ENCODE measurements at places on chromosomes 12 and 14.

- H3K4me3 ChIP-seq = no peak overlapping the region
- no peak for DNase-seq
- no peaks in the 10 kb centered on the region for H3K4me1 ChIP-seq
- H3K27me3 ChIP-seq = no peaks in the 10 kb centered on the region
These were observed 229.9 kb downstream of the AKAP6 start for GRCh38 chr14:32559048-32559447.

DNA sequence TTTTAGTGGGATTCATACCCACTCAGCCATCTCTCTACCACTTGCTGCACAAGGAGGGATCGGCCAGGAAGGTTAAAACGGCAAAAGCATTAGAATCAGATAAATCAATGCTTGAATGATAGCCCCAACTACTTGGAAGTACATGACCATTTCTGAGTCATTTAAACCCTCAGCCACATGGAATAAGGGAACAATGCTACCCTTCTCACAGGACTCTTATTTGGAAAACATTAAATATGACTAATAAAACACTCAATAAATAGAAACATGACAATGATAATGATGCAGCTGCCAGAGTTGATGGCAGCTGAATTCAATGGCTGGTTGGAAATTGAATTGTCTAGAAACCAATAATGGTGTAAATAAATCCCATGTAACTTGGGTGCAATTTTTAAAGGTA, 165.4 kb downstream of the FLRT2 start:
- H3K4me1 ChIP-seq = no peaks in the 10 kb centered on the region
- no peaks in the 10 kb centered on the region for H3K27me3 ChIP-seq
- peaks cover 4% of the 10 kb centered on the region for H3K36me3 ChIP-seq
- no peak overlapping the region for H3K27ac ChIP-seq
- DNase-seq = no peak

- H3K27ac ChIP-seq = no peak overlapping the region
- no peak for DNase-seq
- no peaks in the 10 kb centered on the region for H3K36me3 ChIP-seq
- peaks cover 9% of the 10 kb centered on the region for H3K27me3 ChIP-seq
- H3K4me1 ChIP-seq = no peaks in the 10 kb centered on the region
- H3K4me3 ChIP-seq = no peak overlapping the region
These were observed 225.4 kb downstream of the GALC start for GRCh38 chr14:87767567-87767901.

- no peaks in the 10 kb centered on the region for H3K27me3 ChIP-seq
- H3K4me3 ChIP-seq = no peak overlapping the region
- H3K27ac ChIP-seq = no peak overlapping the region
- DNase-seq = no peak
- no peaks in the 10 kb centered on the region for H3K36me3 ChIP-seq
These were observed 30.1 kb downstream of the DACT1 start for GRCh38 chr14:58667900-58668299.

GRCh38 chr14:99541677-99542470, 60.7 kb downstream of the CCNK start:
- no peak for DNase-seq
- H3K27ac ChIP-seq = no peak overlapping the region
- peaks cover 13% of the 10 kb centered on the region for H3K4me1 ChIP-seq
- no peaks in the 10 kb centered on the region for H3K36me3 ChIP-seq
- H3K27me3 ChIP-seq = no peaks in the 10 kb centered on the region

DNA sequence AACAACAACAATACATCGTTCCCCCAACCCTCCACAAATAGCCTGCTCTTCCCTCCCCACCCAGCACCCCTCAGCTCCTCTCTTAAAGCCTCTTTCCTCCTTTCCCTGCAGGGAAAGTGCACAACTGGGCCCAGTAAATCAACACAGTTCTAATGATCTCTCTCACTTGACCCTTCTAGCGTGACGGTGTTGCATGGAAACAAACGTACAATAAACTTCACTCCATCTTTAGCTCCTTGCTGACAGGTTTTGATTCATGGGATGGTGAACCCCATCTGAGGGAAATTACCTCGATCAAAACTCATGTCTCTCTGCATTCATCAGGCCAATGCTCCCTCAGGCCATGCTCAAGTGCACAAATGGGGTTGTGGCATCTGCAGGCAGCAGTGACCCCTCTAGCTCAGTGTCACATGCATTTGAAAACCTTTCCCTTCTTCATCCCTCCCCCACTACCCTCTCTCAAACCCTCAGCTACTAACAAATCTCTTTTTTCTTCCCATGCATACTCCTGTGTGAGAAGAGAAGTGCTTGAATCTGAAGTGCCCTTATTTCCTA, 22.9 kb downstream of the GDF11 start:
- DNase-seq = no peak
- peaks cover 4% of the 10 kb centered on the region for H3K36me3 ChIP-seq
- no peak overlapping the region for H3K4me3 ChIP-seq
- H3K4me1 ChIP-seq = peaks cover 18% of the 10 kb centered on the region

DNA sequence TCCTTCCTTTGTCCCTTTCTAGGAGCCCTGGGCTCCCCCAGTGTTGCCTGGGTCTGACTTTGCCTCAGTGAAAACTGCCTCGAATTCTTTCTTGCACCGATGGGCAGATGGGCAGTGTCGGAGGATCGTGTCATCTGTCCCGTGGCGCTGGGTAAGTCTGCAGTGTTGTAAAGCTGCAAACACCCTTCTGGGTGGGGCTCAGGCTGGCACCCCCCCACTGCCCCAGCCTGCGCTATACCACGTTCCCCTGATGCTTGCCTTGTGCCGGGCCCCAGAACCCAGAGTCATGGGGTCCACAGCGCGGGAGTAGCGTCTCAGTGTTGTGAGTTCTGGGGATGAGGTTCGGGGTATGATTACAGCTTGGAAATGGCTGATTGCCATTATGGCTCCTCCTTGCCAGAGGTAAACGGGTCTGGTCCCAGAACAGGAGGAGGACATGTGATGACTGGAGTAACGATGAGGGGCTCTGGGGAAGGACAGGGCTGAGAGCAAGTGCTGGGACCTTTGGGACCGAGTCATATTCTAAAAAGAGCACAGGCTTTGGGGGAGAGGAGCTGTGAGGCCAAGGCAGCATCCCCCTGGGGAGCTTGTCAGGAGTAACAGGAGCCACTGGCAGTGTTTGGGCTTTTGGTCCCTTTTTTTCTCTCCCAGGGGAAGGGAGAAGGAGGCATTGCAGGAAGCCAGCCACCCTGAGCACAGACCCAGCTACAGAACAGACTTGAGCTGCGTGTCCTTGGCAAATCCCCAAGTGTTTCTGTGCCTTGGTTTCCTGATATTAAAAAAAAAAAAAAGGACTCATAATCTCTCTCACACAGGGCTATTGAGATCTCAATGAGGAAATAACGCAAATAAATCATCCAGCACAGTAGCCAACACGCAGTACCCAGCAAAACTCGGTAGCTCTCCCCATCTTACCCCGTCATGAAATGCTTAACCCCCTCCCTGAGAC, 4.3 kb downstream of the RTL1 start:
- H3K36me3 ChIP-seq = no peaks in the 10 kb centered on the region
- no peaks in the 10 kb centered on the region for H3K4me1 ChIP-seq
- no peak overlapping the region for H3K27ac ChIP-seq

DNA sequence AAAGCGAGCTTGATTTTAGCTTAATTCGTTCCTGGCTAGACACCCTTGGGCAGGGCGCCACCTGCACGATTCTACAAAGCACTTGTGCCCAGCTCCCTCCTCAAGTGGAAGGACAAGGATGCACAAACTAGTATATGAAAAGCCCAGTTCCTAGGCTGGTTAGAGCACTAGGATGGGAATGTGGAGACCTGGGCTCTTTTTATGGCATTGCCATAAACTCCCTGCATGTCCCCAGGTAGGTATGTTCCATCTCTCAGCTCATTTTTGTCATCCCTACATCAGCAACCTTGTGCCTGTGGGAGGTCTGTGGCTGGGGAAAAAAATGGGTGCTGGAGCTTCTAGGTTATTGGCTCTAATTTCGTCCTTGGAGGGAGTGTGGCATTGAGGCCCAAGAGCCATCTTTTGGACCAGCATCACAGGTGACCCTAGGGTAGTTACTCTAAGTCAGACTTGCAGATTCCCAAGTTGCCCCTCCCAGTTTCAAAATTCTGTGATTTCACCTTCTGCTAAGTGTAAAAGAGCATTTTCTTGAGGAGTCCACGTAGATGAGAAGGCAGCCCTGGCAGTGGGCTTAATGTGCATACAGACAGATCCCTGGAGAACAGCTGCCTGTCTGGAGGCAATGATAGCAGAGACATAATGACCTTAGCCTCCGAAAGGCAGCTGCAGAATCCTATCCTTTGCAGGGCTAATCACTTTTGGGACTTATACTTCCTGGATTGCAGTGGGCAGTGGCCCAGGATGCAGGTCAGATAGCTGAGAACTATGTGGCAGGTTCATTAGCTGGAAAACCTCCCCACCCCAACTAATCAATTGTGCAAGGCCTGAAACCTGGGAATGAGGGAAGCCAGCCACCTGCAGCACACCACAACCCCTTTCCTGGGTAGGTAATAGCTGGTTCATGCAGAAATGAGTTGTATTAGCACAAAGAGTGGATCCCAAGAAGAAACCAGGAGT, 47.6 kb upstream of the BDKRB2 start:
- no peaks in the 10 kb centered on the region for H3K36me3 ChIP-seq
- DNase-seq = no peak
- H3K27me3 ChIP-seq = no peaks in the 10 kb centered on the region
- H3K4me3 ChIP-seq = no peak overlapping the region
- H3K4me1 ChIP-seq = no peaks in the 10 kb centered on the region

DNA sequence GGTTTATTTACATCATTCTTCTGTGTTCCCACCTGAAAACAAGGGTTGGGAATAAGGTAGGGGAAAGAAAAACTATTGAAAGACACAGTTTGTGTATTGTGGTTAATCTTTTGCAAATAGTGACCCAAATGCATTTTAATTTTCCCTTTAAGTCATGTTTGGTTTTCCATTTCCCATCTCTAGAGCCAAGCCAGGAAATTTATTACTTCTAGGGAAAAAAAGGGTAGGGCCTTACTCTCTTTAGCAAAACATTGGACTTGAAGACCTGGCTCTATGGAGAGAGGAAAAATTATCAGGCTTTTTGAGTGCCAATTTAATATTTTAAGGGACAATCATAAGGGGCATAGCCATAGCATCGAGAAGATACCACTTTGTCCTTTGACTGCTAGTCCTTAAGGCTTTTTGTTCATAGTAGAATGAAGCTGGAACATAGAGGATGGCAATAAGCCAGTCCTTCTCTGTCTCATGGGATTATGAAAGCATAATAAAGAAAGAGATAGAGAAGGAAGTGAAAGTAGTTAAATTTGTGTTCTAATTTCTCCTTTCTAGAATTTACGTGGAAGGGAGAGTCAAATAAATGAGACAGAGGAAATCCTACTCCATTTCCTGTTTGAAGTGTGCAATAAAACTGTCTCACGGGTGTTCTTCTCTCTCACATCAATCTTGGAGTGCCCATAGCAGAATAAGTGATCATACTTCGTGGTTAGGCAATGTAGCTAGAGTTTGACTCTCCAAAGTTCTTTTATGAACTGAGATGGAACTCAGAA, 50.9 kb upstream of the PPFIA2 start:
- DNase-seq = no peak
- no peaks in the 10 kb centered on the region for H3K27me3 ChIP-seq
- H3K27ac ChIP-seq = no peak overlapping the region
- peaks cover 6% of the 10 kb centered on the region for H3K36me3 ChIP-seq
- H3K4me3 ChIP-seq = no peak overlapping the region
- peaks cover 9% of the 10 kb centered on the region for H3K4me1 ChIP-seq

DNA sequence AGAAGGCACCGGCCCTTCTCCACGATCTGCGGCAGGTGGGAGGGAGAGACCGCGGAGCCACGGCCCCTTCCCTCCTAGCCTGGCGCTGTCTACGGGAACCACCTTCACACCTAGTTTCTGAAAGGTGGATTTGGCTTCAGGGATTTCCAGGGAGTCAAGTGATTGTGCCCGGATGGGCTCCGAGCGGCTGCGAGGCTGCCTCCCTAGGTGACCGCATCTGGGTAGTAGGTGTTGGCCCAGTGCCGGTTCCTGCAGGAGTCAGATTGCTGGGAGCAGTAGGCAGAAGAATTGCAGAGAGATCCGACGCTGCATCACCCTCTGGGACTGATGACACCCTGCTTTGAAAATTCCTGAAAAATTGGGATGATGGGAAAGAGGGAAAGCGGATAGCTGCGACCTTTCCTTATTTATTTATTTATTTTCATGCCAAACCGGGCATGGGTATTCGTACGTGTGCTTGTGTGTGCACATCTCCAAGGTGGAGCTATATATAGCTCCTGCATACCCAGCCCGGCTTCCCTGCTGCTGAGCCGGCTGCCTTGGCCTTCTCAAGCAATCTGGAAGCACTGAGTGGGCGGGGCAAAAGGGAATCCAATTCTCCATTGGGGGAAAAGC, 1.1 kb downstream of the CNTN1 start:
- DNase-seq = no peak
- no peaks in the 10 kb centered on the region for H3K4me1 ChIP-seq
- no peak overlapping the region for H3K4me3 ChIP-seq
- H3K27me3 ChIP-seq = peaks cover 29% of the 10 kb centered on the region
- H3K36me3 ChIP-seq = no peaks in the 10 kb centered on the region

- peaks cover 4% of the 10 kb centered on the region for H3K27me3 ChIP-seq
- no peak overlapping the region for H3K27ac ChIP-seq
- H3K4me1 ChIP-seq = peaks cover 2% of the 10 kb centered on the region
- DNase-seq = no peak
- no peak overlapping the region for H3K4me3 ChIP-seq
These were observed 175.3 kb downstream of the PHLDA1 start for GRCh38 chr12:75856235-75856634.

GRCh38 chr14:41285186-41285748, 321.4 kb upstream of the LRFN5 start:
- no peaks in the 10 kb centered on the region for H3K4me1 ChIP-seq
- H3K27me3 ChIP-seq = no peaks in the 10 kb centered on the region
- no peak overlapping the region for H3K4me3 ChIP-seq
- H3K27ac ChIP-seq = no peak overlapping the region
- no peaks in the 10 kb centered on the region for H3K36me3 ChIP-seq

GRCh38 chr14:76348898-76349297, 27.0 kb upstream of the ESRRB start:
- no peak overlapping the region for H3K27ac ChIP-seq
- H3K4me3 ChIP-seq = no peak overlapping the region
- H3K36me3 ChIP-seq = no peaks in the 10 kb centered on the region
- H3K4me1 ChIP-seq = peaks cover 2% of the 10 kb centered on the region
- no peak for DNase-seq
- H3K27me3 ChIP-seq = peaks cover 20% of the 10 kb centered on the region

GRCh38 chr14:89214221-89214965, 202.6 kb downstream of the FOXN3 start:
- no peaks in the 10 kb centered on the region for H3K27me3 ChIP-seq
- no peak for DNase-seq

DNA sequence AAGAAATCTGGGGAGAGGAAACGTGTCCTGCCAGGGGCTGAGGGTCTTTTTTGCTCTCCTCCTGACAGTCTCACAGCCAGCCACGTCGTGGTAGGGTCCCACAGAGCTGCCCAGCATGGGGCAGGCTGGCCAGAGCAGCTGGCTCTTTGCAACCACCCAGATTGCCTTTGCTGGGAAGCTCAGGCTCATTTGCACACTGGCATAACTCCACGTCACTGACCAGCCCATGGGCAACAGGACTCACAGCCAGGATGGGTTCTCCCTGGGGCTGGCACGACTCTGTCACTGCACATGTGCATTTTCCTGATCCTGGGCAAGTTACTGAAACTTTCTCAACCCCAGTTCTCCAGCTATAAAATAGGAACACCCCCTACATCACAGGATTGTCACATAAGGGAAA, 242.2 kb downstream of the DPF3 start:
- H3K27me3 ChIP-seq = peaks cover 6% of the 10 kb centered on the region
- no peak overlapping the region for H3K4me3 ChIP-seq
- no peak for DNase-seq
- no peak overlapping the region for H3K27ac ChIP-seq

- H3K27me3 ChIP-seq = peaks cover 2% of the 10 kb centered on the region
- H3K4me3 ChIP-seq = no peak overlapping the region
- H3K36me3 ChIP-seq = no peaks in the 10 kb centered on the region
- DNase-seq = no peak
- no peak overlapping the region for H3K27ac ChIP-seq
These were observed 392.5 kb downstream of the GLT1D1 start for GRCh38 chr12:129245769-129246168.

All from naive thymus-derived CD8-positive, alpha-beta T cell (primary cell).